ENCODE measurements at places on chromosomes 16 and 17.

- DNase-seq, result no peak
Observed at GRCh38 chr16:3183445-3184139, 4.4 kb upstream of the OR1F1 start.

DNA sequence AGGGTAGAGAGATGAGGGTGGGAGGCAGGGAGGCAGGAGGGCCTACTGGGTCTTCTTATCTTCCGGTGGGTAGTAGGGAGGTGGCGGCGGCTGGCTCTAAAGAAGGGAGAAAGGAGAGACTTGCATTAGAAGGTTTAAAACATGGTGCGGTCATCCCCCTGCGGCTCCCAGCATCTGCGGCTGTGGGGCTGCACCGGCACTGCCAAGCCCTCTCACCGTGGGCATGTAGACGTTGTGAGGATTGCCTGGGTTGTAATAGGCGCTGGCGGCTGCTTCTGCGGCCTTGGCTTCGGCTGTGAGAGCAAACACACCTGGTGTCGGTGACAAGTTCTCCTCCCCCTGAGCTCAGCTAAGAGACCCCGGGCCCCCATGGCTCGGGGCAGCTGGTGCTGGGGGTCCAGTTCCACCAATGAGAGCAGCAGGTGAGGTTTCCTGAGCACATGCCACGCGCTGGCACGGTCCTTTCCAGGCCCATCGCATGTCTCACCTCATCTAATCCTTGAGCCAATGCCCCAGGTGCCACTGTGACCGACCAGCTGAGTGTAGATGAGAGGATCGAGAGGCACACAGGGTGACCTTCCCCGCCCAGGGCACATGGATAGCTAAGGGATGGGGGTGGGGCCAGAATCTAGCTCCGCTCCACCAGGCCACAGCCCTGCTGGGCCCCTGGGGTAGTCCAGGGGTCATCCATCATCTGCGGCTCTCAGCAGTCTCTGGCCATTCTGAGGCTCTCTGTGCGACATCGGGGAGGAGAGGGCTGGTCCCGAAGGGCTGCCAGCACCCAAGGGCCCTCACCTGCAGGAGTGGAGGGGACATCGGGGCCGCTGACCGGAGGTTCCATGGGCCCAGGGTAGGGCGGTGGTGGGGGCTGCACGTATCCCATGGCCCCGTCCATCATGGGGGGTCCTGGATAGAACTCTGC is 2.7 kb upstream of the UNC13D start:
- no peak for DNase-seq

DNA sequence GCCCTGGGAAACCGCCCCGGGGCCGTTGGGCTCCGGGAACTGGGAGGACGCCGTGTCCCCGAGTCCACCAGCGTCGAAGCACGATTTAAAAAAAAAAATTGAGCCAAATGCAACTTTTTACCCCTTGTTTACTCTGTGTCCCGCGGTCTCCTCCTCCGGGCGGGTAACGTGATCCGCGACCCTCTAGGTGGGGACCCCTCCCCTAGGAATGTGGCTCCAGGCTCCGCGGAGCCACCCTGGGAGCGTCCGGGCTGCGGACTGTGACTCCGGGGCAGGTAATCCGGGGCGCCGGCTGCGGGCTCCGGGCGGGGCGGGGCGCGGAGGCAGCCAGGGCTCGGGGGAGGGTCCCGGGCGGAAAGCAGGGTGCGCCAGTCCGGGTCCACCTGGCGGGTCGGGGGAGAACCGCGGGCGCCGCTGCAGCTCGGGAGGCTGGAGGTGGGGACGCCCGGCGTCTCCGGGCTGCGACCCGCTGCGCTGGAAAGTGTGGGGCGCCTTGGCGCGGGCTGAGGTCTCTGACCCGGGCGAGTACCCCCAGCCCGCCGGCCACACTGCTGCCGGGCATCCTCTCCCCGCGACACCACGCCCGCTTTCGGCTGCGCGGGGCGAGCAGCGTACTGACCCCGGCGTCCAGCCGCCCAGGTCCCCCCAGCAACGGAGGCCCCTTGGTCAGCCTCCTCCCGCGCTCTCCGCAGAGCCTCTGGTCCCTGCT is 852 bp upstream of the HELZ start:
- DNase-seq, result peak; percentile 71

- DNase-seq, result no peak
Observed at GRCh38 chr17:59420901-59421300, 89.4 kb downstream of the YPEL2 start.

GRCh38 chr17:48998587-48999440 is 1.6 kb downstream of the IGF2BP1 start:
- no peak for DNase-seq

GRCh38 chr17:75125984-75126383 is 5.6 kb downstream of the NT5C start:
- DNase-seq, result no peak

DNA sequence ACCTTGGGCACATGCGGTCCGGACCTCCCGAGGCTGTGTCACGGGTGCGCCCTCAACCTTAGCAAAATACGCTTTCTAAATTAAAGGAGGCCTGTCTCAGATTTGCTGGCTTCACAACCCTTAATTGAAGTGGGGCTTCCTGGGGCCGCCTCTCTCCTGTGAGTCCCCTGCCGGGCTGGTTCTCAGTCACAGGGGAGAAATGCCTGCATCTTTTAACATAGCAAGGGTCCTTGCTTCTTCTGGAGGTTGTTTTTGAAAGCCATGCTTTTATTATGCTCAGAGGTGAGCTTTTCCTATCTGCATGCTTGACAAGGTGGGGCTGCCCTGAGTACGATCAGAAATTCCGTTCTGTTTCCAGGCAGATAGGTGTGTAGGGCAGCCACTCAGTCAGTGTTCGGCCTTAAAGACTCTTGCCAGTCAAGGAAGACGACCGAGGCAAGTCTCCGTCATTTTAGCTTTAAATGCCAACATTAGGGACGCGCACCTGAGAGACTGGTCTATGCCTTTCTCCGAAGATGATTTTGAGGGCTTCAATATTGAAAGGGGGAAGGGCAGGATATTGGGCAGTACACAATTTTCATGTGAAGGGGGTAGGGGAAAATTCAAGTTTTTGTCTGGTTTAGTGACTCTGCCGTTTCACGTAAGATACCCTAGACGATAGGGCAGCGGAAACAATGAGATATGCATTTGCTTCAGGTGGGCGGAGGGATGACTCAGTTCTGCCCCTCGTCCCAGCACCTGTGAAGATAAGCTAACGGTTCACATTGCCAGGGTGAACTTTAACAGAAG is 5.5 kb upstream of the SLC7A5 start:
- DNase-seq, result peak; percentile 85

DNA sequence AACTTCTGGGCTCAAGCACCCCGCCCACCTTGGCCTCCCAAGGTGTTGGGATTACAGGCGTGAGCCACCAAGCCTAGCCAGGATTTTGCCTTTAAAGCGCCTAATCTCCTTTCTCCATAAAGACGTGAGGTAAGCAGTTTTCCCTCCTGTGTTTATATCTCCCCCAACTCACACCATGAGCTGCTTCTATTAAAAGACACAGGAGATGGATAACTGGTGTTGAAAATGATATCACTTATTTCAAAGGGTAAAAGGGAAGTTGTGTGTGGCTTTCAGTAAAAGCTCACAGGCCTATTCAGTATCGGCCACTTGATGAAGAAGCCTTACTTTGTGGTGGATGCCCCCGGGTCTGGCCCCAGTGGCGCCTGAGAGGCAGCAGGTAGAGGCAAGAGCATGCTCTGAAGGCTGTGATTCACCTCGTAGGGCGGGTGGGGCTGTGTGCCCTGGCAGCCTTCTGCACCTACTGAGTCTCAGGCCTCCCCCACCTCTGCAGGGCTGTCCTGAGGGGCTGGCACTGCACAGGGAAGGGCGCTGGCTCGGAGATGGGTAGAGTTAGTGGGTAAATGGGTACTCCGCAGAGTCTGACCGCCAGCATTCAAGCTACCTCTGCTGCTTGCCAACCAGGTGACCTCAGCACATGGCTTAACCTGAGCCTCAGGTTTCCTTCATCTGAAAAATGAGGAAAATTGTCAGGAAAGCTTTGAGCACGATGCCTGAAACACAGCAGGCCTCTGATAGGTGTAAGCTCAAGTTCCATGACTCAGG is 146.8 kb downstream of the CLEC16A start:
- DNase-seq, result peak; percentile 68

GRCh38 chr16:82605863-82606620 is 20.7 kb upstream of the CDH13 start:
- DNase-seq, result no peak

DNA sequence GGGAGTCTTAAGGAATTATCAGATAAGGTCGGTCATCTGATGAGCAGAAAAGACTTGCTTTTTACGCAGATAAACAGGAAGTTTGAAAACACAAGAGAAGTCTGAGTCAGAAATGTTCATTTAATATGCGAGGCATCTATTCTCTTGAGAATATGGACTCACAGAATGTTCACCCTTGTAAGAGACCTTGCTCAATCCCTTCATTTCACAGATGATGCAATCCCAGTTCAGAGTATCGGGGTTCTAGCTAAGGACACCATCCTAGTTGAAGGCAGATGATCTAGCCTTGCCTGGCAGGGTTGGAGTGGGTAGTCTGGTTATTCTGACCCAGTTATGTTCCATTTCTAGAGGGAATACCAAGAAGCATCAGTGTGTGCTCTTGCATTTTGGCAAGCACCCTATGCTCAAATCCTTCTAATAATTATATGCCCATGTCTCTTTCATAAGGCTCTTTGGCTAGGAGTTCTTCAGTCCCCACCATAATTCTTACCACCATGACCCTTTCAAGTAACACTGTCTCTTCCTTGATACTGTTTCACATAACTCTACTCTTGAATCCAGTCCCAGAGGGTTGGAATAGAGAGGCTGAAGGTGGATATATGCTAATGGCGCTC is 42.5 kb downstream of the YPEL2 start:
- no peak for DNase-seq

DNA sequence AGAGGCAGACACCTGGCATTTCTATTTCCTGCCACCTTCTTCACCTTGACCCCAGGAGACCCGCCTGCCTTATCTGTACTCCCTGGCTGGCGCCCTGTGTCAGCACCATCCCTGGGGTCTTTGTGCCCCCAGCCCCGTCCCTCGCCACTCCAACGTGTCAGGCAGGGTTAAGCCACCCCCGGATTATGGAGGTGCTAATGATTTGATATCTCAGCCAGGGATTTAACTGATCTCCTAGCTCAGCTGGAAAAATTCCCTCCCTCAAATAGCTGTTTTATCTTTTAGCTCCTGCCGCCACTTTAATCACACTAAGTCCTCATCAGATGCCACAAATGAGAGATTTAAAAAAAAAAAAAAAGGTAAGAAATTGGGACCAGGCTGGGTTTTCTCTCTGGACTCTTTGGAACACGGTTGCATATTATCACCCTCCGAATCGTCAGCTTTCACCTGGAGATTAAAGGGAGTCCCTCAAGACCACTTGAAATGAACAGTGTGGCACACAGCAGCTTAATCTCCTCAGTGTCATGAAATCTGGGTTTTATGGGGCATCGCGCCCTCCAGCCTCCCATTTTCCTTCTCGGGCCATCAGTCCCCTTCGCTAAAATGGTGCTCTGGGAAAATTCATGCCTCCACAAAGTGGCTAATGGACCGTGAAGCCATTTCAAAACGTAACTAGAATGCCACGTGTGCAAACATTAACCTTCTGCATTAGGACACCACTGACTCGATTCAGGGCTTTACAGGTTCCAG is 26.2 kb upstream of the WFDC1 start:
- DNase-seq, result no peak

GRCh38 chr17:76153640-76154039 is 12.6 kb upstream of the FOXJ1 start:
- DNase-seq, result no peak

DNA sequence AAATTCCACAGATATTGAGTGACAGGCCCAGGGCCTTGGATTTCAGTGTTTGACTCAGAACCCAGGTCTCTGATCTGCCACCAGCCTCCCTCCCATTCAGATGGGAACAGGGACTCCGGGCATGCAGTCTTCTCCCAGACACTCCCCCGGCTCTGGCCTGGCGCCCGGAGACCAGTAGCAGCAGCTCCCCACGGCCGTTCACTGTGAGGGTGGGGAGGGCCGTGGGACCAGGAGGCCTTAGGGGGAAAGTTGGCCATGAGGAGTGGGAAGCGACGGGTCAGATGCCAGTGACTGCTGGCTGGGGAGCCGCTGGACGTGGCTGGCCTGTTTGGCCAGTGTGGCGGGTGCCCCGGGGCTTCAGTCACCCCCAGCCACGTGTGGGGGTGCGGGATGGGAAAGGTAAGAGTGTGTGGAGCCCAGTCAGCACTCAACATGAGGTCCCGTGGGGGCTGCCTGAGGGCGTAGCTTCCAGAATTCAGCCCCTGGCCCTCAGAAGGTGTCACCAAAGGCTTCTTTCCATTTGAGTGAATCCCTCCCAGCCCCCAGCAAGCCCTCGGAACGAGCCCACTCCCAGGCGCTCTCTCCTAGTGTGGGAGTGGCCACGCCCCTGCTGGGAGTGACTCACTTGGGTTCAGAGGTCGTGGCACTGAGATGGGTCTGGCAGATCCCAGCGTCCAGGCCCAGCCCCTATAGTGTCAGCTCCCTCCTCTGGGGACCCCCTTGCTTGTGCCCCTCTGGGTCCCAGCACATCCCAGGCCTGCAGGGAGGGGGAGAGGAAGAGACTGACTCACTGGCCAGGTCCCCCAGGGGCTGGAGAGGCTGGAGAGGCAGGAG is 309.4 kb downstream of the SEC14L1 start:
- DNase-seq, result peak; percentile 82

DNA sequence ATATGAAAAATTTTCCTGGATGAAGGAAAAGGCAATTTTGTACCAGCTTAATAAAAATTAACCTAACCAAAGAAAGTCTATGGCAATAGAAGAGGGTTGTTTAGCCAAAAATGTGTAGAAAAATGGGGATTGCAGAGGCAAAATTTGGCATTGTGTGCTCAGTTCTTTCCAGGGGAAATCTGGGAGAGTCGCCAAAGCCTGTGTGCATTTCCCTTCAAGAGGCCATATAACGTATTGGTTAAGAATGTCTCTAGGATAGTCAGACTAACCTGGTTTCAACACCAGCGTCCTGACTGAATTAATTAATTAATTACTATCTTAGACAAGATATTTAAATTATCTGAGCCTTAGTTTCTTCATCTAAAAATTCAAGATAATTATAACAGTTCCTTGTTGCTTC is 44.8 kb upstream of the HLF start:
- DNase-seq, result no peak

- no peak for DNase-seq
Observed at GRCh38 chr16:74575807-74576643, 30.9 kb downstream of the GLG1 start.

DNA sequence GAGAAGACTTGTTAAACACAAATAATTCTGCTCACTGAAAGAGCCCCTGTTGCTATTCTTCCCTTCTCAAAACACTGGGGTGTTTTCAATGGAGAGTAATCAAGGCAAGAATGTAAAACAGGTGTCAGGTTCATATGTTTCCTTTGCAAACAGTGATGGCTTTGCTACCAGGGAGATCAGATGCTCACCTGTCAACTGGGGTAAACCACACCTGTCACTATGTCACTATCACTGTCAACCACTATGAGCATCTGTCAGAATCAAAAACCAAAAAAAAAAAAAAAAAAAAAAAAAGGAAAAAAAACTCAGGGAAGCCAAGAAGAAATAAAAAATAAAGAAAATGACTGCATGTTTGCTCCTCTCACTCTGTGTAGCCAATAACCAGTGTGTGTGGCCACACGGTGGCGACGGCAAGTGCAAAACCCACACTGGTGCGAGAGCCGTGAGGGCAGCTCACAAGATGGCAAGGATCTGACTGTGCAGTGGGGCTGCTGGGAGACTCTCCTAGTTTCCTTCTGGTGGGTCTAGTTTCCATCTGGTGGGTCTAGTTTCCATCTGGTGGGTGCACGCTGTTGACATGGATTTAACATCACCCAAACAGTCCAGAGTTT is 22.7 kb downstream of the USP22 start:
- peak; percentile 26 for DNase-seq

- DNase-seq, result no peak
Observed at GRCh38 chr17:41513168-41513547, 5.5 kb downstream of the KRT15 start.

- DNase-seq, result no peak
Observed at GRCh38 chr16:14306485-14307058, 235.5 kb downstream of the MRTFB start.

All from activated T-cell treated with anti-CD3 and anti-CD28 coated beads, Interleukin-2, amount 50 U/mL, for 72 hours (primary cell).